ENCODE measurements at places on chromosomes 3 and 15.

DNA sequence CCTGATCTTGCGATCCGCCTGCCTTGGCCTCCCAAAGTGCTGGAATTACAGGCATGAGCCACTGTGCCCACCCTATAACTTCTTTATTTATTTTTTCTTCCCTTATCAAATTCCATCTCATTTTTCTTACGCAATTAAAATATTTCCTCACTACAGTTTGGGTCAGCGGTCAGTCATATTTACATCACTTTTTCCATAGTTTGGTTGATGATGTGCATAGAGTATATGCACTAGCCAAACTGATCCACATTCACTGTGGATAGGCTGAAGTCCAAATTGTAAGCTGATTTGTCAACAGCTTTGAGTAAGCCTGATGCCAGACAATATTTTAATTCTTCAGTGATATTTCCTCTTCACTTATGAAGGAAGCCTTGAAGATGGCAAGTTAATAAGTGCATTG, 256.3 kb downstream of the TIGIT start:
- no peaks in the 10 kb centered on the region for H3K27me3 ChIP-seq
- H3K4me3 ChIP-seq = no peak overlapping the region
- no peak for DNase-seq

- no peak overlapping the region for H3K4me3 ChIP-seq
- no peak overlapping the region for H3K27ac ChIP-seq
- H3K27me3 ChIP-seq = peaks cover 43% of the 10 kb centered on the region
- H3K4me1 ChIP-seq = peaks cover 3% of the 10 kb centered on the region
These were observed 6.3 kb upstream of the SCN5A start for GRCh38 chr3:38655708-38656300.

GRCh38 chr3:54192026-54192425, 69.7 kb downstream of the CACNA2D3 start:
- no peak overlapping the region for H3K27ac ChIP-seq
- no peaks in the 10 kb centered on the region for H3K36me3 ChIP-seq
- no peaks in the 10 kb centered on the region for H3K4me1 ChIP-seq
- H3K4me3 ChIP-seq = no peak overlapping the region

GRCh38 chr3:113454057-113454456, 12.8 kb upstream of the CFAP44 start:
- peaks cover 24% of the 10 kb centered on the region for H3K36me3 ChIP-seq
- H3K4me3 ChIP-seq = no peak overlapping the region
- H3K27ac ChIP-seq = no peak overlapping the region
- no peak for DNase-seq
- H3K27me3 ChIP-seq = no peaks in the 10 kb centered on the region
- no peaks in the 10 kb centered on the region for H3K4me1 ChIP-seq

GRCh38 chr3:189688262-189688661, 57.1 kb downstream of the TP63 start:
- no peaks in the 10 kb centered on the region for H3K36me3 ChIP-seq
- no peak overlapping the region for H3K4me3 ChIP-seq

DNA sequence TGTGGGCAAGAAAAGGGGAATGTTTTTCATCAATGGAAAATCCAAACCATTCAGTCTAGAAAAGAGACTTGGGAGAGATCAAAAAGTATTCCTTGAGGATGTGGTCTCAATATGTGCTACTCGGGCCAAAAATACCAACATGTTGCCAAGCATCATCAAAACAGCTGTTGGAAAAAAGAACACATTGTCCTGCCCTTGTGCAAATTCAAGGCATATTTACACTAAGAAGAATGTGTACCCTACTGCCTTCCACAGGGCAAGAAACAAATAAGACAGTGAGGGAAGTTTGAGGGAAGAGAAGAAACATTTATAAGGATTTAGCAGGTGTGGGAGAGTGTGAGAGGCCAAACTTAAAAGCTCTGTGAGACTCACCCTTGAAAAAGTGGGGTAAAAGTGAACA, 252.1 kb downstream of the NTRK3 start:
- H3K27ac ChIP-seq = no peak overlapping the region
- no peaks in the 10 kb centered on the region for H3K27me3 ChIP-seq

GRCh38 chr3:194787650-194788049, 102.0 kb downstream of the FAM43A start:
- peaks cover 4% of the 10 kb centered on the region for H3K27me3 ChIP-seq
- no peak overlapping the region for H3K4me3 ChIP-seq
- no peak for DNase-seq
- H3K27ac ChIP-seq = no peak overlapping the region
- H3K4me1 ChIP-seq = no peaks in the 10 kb centered on the region
